ENCODE measurements at places on chromosomes 1 and 21. TPM values are rescaled to one million over a fixed set of nuclear protein-coding genes. Genes with fewer than 3 reads are reported as not detected.

- H3K27ac ChIP-seq: no peak overlapping the region
- H3K4me3 ChIP-seq: no peak overlapping the region
- H3K27me3 ChIP-seq: no peaks in the 10 kb centered on the region
These were observed 140.2 kb upstream of the HOOK1 start for GRCh38 chr1:59674595-59674994.

The GJB3 gene
- total RNA-seq: 1.1 TPM

The RIPPLY3 gene
- total RNA-seq: 2.0 TPM

- H3K4me1 ChIP-seq: peaks cover 2% of the 10 kb centered on the region
- no peaks in the 10 kb centered on the region for H3K27me3 ChIP-seq
- DNase-seq: no peak
These were observed 2.8 kb downstream of the NRIP1 start for GRCh38 chr21:15061747-15062605.

DNA sequence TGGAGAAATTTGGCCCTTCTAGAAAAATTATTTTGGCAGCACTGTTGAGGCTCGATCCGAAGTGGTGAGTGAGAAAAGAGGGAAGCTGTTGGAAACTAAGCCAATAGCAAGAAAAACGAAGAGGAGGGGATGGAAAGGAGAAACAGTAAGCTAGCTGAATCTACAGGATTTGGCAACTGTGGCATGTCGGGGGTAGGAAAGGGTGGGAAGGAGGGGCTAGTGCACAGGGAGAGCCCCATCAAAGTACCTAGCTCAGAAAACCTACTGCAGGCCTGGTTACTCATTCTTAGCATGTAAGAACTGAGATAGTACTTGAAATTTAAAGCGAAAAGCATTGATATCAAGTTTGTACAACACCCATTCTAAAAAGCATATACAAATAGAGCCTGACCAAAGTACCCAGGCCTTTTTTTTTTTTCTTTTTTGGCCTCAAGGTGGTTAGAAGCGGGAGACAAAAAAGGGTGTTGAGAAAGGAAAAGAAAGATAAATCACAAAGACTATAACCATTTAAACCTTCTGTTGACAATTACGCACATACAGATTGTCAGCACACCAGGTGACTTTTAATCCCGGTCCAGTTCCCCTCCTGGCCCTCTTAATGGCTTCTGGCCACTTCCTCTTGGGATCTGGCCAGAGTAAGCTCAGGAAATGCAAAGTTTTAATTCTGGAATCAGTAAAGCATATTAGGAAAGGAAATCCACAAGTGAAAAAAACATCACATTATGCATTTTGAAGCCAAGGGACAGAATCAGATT is 50.4 kb downstream of the SLC16A1 start:
- H3K4me1 ChIP-seq: peaks cover 21% of the 10 kb centered on the region
- H3K36me3 ChIP-seq: peaks cover 4% of the 10 kb centered on the region
- DNase-seq: no peak
- H3K27ac ChIP-seq: 0 out of 2 replicates have a peak overlapping the region, but pooled peaks have one; percentile 9

The CENPF gene
- total RNA-seq: 170 TPM

DNA sequence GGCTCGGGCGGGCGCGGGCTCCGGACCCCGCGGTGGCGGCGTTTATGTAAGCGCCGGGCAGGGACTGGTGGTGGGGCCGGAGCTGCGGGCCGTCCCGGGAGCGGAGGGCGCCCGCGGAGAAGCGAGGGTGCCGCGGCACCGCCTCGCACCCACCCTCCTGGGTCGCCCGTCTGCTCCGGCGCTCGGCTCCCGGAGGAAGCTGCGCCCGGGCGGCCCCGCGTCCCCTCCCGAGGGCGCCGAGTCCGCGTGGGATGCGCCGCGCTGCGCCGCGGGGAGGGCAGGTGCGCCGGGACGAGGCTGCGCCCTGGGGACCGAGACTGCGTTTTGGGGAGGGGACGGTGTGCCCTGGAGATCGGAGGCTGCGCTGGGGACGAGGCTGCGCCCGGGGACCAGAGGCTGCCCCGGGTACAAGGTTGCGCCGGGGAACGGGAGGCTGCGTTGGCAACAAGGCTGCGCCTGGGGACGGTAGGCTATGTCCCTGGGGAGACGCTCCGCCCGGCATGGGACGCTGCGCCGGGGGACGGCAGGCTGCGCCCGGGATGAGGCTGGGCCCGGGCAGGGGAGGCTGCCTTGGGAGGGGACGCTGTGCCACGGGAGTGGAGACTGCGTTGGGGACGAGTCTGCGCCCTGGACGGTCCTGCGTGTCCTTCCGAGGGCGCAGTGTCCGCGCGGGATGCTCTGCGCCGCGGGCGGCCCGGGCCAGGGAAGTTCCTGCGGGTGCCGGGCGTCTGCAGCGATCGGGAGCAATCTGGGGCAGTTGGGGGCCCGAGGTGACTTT is 627 bp downstream of the ADARB1 start:
- H3K4me1 ChIP-seq: peaks cover 7% of the 10 kb centered on the region
- H3K36me3 ChIP-seq: no peaks in the 10 kb centered on the region
- peaks cover 12% of the 10 kb centered on the region for H3K27me3 ChIP-seq
- H3K4me3 ChIP-seq: peak overlapping the region; percentile 53
- no peak overlapping the region for H3K27ac ChIP-seq
- no peak for DNase-seq

DNA sequence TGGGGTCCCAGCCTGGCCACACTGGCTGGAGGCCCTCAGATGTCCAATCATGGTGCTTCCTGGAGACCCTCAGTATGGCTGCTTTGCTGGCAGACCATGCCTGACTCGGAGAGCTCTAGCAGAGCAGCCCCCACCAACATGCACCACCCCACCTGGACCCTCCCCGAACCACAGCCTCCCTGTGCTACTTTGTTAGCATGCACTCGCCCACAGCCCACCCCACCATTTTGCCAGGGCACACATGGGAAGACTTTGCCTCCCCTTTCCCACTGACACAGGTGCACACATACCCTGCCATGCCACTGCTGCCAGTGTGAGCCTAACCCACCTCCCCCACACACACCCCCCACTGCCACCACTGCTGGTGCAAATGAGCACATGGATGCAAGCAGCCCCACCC is 497.5 kb upstream of the PBX1 start:
- no peaks in the 10 kb centered on the region for H3K36me3 ChIP-seq
- DNase-seq: no peak
- no peak overlapping the region for H3K4me3 ChIP-seq
- H3K4me1 ChIP-seq: no peaks in the 10 kb centered on the region
- H3K27me3 ChIP-seq: no peaks in the 10 kb centered on the region

GRCh38 chr21:38944402-38944801 is 138.7 kb downstream of the ETS2 start:
- no peak overlapping the region for H3K4me3 ChIP-seq
- H3K4me1 ChIP-seq: peaks cover 11% of the 10 kb centered on the region
- DNase-seq: no peak
- H3K27me3 ChIP-seq: peaks cover 3% of the 10 kb centered on the region
- H3K36me3 ChIP-seq: no peaks in the 10 kb centered on the region

DNA sequence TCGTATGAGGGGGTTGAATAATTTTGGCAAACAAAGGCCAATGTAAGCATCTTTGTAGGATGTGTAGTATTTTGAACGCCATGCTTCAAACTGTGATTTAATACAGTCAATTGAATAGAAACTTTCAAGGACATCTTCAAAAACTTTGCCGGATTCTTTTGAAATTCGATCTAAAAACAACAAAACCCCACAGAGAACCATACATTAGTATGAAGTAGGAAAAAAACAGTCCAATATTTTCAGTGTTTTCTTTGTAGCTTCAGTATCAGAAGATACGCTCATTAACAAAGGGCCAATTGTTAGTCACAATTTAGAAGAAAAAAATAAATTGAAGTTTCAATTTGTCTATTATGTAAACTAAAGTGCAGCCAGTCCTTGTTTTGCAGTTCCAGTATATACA is 20.7 kb upstream of the SYNJ1 start:
- no peak overlapping the region for H3K27ac ChIP-seq
- H3K4me3 ChIP-seq: no peak overlapping the region
- H3K4me1 ChIP-seq: no peaks in the 10 kb centered on the region
- DNase-seq: no peak
- no peaks in the 10 kb centered on the region for H3K27me3 ChIP-seq

DNA sequence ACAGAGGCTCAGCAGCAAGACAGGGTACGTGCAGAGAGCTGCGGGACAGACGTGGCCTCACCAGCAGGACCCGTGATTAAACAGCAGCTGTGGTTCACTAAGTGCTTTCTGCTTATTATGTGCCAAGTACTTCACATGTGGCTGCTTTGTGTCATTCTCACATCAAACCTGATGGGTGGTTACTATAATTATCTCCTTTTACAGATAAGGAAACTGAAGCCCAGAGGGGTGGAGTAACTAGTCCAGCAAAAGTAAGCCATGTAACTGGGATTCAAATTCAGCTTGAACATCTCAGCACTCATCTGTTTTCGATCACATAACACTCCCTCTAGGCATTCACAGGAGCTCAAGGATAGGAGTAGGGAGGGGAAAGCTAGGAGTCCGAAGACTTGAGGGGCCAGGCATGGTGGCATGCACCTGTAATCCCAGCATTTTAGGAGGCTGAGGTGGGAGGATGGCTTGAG is 50.8 kb upstream of the CLIC4 start:
- no peaks in the 10 kb centered on the region for H3K27me3 ChIP-seq
- DNase-seq: no peak
- no peak overlapping the region for H3K27ac ChIP-seq
- H3K4me3 ChIP-seq: no peak overlapping the region
- no peaks in the 10 kb centered on the region for H3K4me1 ChIP-seq

DNA sequence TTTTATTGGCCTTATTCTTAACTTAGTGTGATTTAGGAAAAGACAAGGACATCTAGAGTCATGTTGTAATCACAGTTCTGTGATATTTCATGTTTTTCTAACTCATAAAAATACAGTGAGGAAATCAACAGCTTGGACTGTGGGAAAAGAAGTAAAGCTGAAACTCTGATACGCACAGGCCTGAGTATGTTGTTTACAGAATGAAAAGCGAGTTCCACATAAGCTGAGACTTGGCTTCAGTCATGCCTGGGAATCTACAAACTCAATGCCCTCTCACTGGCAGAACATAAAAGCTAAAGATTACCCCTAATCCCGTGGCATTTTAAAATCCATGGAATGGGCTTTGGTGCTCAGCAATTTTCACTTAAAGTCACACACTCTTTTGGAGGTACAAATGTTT is 23.6 kb upstream of the ATP5PO start:
- no peak for DNase-seq
- no peaks in the 10 kb centered on the region for H3K36me3 ChIP-seq
- H3K27me3 ChIP-seq: no peaks in the 10 kb centered on the region
- H3K27ac ChIP-seq: no peak overlapping the region

DNA sequence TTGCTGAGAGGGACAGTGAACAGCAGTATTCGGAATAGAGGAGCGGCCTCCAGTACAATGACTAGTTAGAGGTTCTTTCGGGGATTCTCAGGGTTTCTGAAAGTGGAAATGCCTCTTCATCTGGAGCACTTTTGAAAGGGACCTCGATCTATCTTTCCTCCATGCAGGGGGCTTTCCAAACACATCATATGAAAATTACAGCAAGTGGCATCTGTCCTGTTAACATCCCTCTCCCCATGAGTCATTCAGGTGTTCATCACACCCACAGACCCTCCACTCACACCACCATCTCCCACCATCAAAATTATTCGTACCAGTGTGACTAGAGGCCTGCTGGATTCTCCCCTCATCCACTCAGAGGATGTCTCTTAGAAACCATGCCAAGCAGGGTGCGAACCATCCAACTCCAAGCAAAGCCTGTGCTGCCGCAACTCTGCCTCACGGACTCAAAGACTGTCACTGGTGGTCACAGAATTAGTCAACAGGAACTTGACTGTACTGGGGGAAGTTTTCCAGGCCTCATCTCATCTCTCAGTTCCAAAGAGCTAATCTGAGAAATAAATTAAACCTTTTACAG is 211.1 kb downstream of the MRPL39 start:
- no peaks in the 10 kb centered on the region for H3K4me1 ChIP-seq
- H3K36me3 ChIP-seq: no peaks in the 10 kb centered on the region
- DNase-seq: no peak
- no peak overlapping the region for H3K4me3 ChIP-seq

The S100A2 gene
- 2.0 TPM for total RNA-seq

The ESRRG gene
- 1.7 TPM for total RNA-seq

Data from H1 (cell line).